NCI-H1436 treated with DMSO at 0.1 percent for 48 hours (cell line): ENCODE measurements at places on chromosomes 13 and 19.

- DNase-seq: peak; percentile 35
These were observed 2.9 kb downstream of the CILP2 start for GRCh38 chr19:19540715-19541515.

- DNase-seq: no peak
These were observed 171.6 kb upstream of the IPO5 start for GRCh38 chr13:97781891-97782305.

- no peak for DNase-seq
These were observed 15.0 kb downstream of the TDRD3 start for GRCh38 chr13:60411983-60412382.

DNA sequence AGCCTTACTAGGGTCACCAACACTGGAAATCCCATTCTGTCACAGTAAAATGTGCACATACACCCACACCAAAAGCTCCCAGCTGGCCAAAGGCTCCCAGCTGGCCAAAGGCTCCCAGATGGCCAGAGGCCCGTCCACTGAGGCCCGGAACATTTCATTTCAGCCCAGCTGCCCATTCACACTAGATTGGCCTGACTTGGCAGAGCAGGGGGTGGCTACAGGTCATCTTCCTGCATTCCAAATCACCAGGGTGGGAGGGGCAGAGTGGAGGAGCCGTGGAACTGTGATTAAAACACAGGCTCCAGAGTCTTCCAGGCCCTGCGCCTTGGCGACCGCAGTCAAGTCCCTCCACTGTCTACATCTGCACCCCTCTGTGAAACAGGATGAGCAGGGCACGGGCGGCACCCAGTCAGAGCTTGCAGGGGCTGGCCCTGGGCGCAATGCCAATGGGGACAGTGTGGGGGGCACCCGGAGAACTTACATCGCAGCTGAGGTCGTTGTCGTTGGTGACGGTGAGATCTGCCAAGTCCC is 10.1 kb upstream of the PRKD2 start:
- DNase-seq: no peak

DNA sequence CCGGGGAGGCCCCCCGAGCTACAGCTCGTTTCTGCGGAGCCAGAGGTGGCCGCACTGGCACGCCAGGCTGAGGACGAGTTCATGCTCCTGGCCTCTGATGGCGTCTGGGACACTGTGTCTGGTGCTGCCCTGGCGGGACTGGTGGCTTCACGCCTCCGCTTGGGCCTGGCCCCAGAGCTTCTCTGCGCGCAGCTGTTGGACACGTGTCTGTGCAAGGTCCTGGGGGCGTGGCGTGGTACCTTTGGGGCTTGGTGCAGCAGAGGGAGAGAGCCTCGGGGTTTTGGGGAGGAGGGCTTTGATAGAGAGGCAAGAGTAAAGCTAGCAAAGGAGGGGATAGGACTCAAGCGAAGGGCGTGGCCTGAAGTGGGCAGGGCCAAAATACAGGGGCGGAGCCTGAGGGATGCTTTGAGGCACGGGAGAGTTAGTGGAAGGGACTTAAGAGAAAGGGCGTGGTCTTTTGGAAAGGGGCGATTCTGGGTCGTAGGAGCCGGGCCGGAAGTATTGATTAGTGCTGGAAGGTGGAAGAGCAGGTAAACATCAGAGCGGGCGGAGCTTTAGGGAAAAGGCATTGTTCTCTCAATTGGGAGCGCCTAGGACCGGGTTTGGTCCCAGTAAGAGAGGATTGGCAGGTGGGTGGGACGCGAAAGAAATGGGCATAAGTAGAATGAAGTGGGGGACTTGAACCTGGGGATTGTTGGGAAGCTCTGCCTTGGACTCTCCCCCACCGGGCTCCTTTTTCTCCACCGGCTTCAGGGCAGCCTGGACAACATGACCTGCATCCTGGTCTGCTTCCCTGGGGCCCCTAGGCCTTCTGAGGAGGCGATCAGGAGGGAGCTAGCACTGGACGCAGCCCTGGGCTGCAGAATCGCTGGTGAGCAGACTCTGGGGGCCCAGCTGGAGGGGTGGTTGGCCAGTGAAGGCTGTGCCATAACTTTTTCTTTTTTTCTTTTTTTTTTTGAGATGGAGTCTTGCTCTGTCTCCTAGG is 1.2 kb downstream of the PPM1N start:
- DNase-seq: peak; percentile 49

GRCh38 chr19:18408053-18408476 is 10.6 kb upstream of the LRRC25 start:
- no peak for DNase-seq

DNA sequence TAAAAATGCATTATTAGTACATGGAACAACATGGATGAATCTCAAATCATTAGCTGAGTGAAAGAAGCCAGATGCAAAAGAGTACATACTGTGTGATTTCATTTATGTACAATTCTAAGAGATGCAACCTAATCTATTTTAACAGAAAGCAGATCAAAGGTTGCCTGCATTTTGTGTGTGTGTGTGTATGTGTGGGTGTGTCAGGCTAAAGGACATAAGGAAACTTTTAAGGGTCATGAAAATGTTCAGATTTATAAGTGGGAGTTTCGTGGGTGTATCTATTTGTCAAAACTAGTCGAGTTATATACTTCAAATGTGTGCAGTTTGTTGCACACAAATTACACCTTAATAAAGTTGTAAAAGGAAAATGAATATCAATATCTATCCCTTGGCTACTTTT is 17.9 kb upstream of the NEK3 start:
- DNase-seq: no peak

GRCh38 chr13:71242201-71242600 is 624.8 kb downstream of the DACH1 start:
- DNase-seq: no peak

DNA sequence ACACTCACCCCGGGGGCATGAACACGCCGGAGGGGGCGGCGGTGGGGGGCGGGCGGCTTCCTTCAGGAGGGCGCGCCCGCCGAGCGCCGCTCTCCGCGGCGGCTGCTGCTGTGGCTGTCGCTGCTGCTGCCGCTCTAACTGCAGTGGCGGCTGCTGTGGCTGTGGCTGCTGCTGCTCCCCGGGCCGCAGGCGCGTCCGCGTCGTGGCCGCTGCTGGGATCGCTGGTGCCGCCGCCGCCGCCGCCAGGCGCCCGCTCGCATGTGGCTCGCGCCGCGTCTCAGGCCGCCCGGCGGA is at the start of gene BBC3:
Gene BBC3, minus strand, starts transcription at position 279 of the 294 bp plus-strand sequence. CDS start 2,768 bp downstream, outside the sequence.
- DNase-seq: no peak

DNA sequence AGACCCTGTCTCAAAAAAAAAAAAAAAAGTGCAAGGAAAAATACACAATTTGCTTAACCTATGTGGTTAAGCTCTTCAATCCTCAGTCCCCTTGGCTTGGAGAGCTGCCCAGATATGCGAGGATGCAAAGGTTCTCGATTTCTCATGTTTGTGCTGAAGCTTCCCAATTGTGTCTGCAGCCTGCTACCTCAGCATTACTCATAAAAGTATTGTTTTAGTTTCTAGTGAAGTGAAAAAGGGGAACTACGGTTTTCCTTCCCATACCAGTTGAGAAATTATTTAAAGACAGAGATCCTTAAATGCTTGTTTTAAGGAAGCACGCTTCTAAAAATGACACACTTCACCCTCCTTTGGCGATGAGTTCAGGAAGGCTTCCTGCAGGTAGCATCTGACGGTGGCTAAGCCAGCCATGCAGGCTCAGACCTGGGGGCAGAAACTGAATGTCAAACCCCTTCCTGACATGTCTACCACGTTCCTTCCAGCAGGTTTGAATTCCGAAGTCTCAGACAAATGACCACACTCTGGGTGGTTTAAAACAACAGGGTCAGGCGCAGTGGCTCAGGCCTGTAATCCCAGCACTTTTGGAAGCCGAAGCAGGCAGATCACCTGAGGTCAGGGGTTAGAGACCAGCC is 47.9 kb downstream of the RUBCNL start:
- DNase-seq: no peak

DNA sequence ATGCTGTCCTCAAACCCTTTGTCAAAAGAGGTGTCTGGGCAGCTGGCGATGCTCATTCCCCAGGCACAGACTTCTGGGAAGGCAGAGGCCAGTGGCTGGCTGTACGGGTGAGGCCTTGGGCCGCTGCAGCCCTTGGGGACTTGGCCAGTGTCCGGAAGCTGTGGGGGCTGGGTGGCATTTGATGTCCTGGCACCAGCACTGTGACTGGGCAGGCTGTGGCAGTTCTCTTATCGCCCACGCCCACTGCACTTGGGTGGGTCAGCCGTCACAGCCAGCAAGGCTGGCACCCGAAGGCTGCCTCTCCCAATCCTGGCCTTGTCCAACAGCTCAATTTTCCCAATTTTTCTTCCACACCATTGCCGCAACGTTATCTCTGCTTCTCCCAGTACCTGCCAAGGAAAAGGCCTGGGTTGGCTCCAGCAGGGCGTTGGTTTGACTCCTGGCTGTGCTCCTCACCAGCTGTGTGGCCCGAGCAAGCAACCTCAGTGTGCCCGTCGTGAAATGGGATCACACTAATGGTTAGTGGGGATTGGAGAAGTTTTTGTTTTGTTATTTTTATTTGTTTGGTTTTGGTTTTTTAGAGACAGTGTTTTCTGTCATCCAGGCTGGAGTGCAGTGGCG is 12.7 kb upstream of the SLC44A2 start:
- DNase-seq: no peak
